Hematopoietic multipotent progenitor cell (in vitro differentiated cells): ENCODE measurements at places on chromosomes 7 and 10.

GRCh38 chr7:2675256-2675764, 12.7 kb upstream of the AMZ1 start:
- DNase-seq, result no peak

DNA sequence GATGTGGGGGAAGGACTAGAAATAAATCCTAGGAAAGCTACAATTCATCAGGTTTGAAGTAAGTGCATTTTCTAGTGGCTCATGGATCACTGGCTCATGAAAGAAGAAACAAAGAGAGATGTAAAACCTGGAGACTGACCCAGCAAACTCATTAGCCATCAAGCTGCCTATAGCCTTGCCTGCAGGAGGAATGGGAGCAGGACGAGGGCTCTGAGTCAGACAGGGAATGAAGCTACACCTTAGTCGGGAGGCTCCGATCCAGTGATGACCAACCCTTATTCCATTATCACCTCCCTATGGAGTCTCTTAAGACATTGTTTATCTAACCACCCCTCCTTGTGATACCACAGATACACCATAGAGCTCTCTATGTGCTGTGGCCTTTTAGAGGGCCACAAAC, 112.5 kb upstream of the WDR11 start:
- DNase-seq, result no peak

DNA sequence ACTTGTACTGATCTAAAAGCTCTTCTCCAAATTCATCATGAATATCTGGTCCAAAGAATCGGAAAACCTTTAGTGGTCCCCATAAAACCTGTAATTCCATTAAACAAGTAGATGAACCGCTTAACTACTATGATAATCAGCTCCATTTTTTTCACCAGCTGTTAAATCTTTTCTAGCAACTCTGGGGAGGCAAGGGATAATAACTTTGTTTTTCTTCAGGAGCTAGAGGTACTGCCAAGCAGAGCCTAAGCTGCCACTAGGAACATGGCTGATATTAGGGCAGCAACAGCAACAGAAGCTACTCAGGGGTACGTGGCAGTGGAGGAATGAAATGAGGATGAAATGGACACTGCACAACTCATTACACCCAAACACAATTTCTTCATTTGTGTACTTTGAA, 138.0 kb downstream of the SRPK2 start:
- DNase-seq, result no peak

DNA sequence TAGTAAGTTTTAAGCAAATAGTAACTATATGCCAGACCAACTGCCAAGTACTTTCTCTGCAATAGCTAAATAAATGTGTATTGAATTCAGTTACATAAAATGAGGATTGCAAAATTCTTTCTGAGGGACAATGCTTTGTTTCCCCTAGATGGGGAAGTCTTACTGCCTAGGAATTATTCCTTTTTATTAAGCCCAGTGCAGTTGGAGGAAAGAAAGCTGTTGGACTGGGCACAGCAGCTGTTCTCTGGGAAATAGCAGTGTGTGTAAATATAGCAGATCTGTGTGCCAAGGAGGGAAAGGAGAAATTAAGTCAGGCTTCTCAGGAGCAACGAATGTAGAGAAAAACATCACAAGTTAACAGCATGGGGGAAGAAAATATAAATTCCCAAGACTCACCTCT, 77.1 kb downstream of the SEC23IP start:
- DNase-seq, result no peak

DNA sequence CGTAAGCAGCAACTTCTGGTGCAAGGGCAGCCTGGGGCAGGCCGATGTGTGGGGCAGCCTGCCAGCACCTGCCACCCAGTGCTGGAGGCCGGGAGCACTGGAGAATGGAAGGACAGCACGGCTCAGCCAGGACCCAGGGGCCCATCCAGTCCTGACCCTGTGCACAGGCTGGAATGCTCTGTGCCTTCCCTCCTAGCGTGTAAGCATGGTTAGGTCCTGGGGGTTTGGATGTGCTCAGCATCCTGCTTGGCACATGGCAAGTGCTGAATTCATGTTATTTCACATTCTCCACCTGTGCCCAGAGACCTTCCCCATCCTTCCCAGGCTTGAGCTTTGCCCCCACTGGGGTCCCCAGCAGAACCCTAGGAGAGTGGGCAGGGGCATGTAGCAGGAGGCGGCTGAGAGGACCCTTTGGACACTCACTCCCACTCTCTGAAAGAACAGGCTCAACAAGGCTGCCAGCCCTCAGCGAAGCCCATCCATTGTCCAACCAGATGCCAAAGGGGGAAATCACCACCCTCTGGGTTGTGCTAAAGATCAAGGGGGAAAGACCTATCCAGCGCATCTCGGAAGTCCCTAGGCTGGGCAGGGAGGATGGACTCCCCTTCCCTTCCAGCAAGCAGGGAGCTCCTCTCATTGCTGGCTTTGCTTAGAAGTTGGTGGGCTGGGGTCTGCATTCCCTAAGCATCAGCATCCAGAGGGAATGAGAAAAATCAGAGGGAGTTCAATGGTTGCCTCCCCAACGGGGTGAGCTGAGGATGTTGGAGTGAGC, 29.7 kb downstream of the ANXA8 start:
- no peak for DNase-seq

- DNase-seq, result no peak
These were observed 146.8 kb downstream of the HIBADH start for GRCh38 chr7:27515933-27516332.

DNA sequence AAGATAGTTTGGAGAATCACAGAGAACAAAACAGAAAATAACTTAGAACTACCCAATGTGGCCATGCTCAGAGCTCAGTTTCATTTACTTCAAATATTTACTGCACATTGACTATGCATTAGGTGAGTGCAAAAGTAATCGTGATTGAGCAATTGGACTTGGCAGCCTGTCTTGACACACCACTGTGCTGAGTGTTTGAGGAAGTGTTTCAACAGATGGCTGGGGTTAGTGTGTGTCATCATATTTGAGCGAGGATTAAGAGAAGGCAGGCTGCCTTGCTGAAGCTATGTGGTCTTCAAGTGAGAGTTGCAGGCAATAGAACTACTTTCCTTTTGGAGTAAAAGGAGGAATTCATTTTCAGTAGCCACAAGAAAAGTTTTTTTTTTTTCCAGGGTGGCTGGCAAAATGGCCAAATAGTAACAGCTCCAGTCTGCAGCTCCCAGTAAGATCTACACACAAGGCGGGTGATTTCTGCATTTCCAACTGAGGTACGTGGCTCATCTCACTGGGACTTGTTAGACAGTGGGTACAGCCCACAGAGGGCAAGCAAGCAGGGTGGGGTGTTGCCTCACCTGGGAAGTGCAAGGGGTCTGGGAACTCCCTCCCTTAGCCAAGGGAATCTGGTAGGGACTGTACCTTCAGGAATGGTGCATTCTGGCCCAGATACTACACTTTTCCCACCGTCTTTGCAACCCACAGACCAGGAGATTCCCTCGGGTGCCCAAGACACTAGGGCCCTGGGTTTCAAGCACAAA, 37.6 kb downstream of the AKR1C4 start:
- peak; percentile 95 for DNase-seq

- no peak for DNase-seq
These were observed 280.5 kb downstream of the KCND2 start for GRCh38 chr7:120553491-120553890.

DNA sequence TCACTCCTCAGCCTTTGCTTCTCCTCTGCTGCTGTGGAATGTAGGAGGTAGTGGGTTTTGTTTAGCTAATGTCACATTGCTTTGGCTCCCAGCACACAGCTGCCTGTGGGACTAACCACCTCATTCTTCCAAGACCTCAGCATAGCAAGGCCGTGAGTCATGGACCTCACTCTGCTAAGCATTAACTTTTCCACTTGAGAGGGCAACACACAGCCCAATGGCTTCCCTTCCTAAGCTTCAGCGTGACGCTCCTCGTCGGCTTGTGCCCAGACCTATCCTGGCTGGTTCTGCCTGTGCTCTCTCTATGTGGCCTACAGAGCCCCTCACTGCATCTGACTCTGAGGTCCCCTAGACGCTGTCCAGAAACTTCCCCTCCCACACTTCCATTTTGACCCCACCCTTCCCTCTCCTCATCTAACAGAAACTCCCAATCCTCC, 23.3 kb downstream of the MYOF start:
- DNase-seq, result no peak

GRCh38 chr7:101953248-101953819, 135.9 kb downstream of the CUX1 start:
- DNase-seq, result no peak

DNA sequence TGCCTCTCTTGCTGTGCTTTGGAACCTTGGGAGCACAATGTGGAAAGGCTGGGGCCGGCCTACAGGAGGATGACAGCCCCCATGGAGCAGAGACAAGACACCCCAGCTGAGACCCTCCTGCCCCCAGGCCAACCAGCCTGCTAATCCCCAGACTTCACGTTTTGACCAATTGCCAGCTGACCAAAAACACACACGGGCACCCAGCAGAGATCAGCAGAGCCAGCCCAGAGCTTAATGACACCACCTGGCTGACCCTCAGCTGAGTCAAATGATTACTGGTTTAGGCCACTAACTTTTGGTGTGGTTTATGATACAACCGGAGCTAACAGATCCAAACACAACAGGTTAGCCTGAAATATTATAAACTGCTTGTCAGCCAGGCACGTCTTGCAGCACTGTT, 111.2 kb upstream of the KIF5B start:
- DNase-seq, result no peak

- no peak for DNase-seq
These were observed 267.8 kb downstream of the PARD3 start for GRCh38 chr10:34547291-34547690.

DNA sequence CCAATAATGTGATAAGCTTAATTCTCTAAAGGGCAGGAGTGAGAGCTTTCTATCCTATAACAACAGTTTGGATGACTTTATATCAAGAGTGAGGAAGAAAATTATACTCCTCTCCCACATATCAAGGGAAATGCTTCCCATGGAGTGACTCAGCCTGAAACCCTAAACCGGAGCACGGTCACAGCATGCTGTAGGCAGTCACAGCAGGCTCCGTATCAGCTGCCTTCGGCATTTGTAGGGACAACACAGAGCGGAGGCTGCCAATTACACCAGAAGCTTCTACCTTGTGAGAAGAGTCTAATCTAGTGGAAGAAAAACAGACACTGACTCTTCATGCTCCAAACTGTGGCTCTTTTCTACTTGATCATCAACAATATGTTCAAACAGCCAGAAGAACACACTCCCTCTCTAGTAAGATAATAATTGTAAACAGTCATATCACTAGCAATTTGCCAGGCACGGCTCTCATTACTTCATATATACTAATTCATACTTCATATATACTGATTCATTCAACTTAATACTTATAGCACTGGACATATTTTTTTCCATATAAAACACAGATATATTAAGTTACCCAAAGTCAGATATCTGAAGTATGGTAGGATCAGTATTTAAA, 65.9 kb downstream of the DGKB start:
- DNase-seq, result no peak

DNA sequence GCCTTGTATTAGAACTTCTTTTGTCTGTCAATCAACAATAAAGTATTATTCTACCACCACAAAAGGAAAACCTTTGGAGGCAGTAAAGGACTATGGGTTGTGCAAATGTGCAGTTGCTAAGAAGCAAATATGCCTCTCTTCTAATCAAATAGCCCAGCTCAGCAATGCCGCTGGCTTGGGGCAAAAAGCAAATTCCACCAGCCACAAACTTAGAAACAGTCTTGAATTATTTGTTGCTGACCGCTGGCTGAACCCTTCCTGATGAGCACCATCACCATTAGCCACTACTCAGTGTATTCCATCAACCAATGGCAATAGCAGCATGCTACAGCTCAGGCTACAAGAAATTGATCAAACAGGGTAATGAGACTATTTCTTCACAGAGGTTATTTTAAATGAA, 51.0 kb downstream of the SKAP2 start:
- no peak for DNase-seq

- no peak for DNase-seq
These were observed 134.3 kb downstream of the ZMYND11 start for GRCh38 chr10:269440-270074.

DNA sequence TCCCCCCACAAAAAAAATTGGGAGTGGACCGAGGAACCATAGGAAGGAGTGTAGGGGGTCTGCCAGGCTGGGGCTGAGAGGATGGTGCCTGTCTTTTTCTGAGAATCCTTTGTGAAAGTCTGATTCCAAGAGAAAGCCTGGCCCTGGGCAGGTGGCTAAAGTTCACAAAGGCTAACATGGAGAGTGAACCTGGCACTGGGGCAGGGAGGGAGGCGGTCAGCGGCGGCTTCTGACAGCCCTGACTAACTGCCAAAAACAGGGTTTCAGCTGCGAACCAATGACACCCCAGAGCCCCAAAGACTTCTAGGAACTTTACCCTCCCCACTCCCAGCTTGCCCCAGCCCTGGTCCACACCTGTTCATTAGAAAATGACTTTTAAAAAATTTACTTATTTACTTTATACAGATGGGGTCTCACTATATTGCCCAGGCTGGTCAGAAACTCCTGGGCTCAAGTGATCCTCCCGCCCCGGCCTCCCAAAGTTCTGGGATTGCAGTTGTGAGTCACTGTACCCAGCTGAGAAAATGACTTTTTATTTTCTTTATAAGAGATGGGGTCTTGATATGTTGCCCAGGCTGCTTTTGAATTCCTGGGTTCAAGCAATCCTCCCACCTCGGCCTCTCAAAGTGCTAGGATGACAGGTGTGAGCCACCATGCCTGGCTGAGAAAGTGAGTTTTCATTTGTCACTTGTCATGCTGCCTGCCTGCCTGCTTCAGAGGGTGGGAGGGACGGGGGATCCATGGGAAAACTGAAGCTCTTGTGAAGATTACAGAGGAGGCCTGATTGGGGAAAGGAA, 61.0 kb upstream of the DUSP5 start:
- DNase-seq, result no peak

DNA sequence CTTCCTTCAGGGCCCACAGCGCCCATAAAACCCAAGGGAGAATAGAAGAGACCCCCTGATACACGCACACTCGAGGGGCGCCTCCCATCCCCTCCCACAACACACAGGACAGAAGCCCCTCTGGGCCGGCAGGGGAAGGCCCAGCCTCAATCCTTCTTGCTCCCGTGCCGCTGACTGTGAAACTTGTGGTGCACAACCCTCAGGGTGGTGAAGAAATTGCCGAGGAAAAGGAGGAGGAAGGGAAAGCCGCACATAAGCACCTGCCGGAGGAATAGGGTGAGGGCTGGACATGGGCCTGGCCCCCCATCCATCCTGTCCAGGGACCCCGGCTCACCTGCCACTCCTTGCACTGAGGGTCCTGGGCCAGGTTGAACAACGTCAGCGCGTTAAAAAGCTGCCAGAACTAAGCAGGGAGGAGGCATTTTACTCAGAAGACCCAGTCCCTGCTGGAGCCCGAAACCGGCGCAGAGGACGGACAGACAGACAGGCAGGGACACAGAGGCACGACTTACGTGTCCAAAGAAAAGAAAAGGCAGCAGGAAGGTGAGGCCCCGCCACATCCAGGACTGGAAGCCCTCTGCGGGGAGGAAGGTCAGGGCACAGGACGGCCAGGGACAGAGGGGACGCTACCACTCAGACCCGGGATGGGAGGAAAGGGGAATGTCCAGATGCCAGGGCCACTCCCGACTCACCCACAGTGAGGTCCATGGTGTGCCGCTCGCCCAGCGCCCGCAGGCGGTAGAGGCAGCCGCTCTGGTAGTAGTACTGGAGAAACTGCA, 7.2 kb downstream of the TMEM120A start:
- DNase-seq, result no peak

- no peak for DNase-seq
These were observed 72.6 kb downstream of the FAM53B start for GRCh38 chr10:124671486-124672075.

GRCh38 chr10:12214763-12215218, 18.8 kb downstream of the CDC123 start:
- no peak for DNase-seq
